Smooth muscle cell of the pulmonary artery (primary cell): ENCODE measurements at places on chromosomes 1 and 21. TPM values are rescaled to one million over a fixed set of nuclear protein-coding genes. Genes with fewer than 3 reads are reported as not detected.

ANGPTL7 gene
- not detected in 2 replicates for total RNA-seq

L1TD1 gene
- total RNA-seq: 0.13 TPM in 1 of 2 replicates, not detected in the other

KRTAP13-3 gene
- not detected in 2 replicates for total RNA-seq

AMY2B gene
- total RNA-seq: 1.9 and 2.7 TPM in 2 replicates

ORC1 gene
- total RNA-seq: 0.99 and 1.4 TPM in 2 replicates

MPL gene
- total RNA-seq: not detected in 2 replicates

RNU1-3 gene
- under 0.01 TPM in 2 replicates for total RNA-seq

OR2G6 gene
- not detected in 2 replicates for total RNA-seq

LHX8 gene
- total RNA-seq: not detected in 2 replicates

ZBTB7B gene
- total RNA-seq: 27.9 and 31.9 TPM in 2 replicates

TRIM63 gene
- 0.07 and 0.30 TPM in 2 replicates for total RNA-seq

SLC45A1 gene
- 4.2 and 5.6 TPM in 2 replicates for total RNA-seq

CLDN8 gene
- not detected in 2 replicates for total RNA-seq

FNDC10 gene
- total RNA-seq: 3.6 and 8.2 TPM in 2 replicates

IL19 gene
- total RNA-seq: not detected in 2 replicates

NUP210L gene
- total RNA-seq: 0.07 and 0.23 TPM in 2 replicates

TMEM82 gene
- not detected in 2 replicates for total RNA-seq

PDE9A gene
- total RNA-seq: 1.2 TPM in 1 of 2 replicates, not detected in the other

FAM151A gene
- not detected in 2 replicates for total RNA-seq

OR6K6 gene
- not detected in 2 replicates for total RNA-seq

PODN gene
- 16.0 and 20.9 TPM in 2 replicates for total RNA-seq

OPTC gene
- not detected in 2 replicates for total RNA-seq

LINGO4 gene
- not detected in 2 replicates for total RNA-seq

KLF17 gene
- 0.13 TPM in 2 replicates for total RNA-seq

SPRR5 gene
- not detected in 2 replicates for total RNA-seq

MPZ gene
- 0.89 and 2.2 TPM in 2 replicates for total RNA-seq

IFNLR1 gene
- total RNA-seq: under 0.01 TPM in 1 of 2 replicates, not detected in the other

LCE1E gene
- total RNA-seq: not detected in 2 replicates

PIGR gene
- total RNA-seq: not detected in 2 replicates

LCE2C gene
- not detected in 2 replicates for total RNA-seq

FOXO6 gene
- total RNA-seq: 0.10 TPM in 1 of 2 replicates, not detected in the other

NCF2 gene
- 0.39 and 0.89 TPM in 2 replicates for total RNA-seq

GPR37L1 gene
- total RNA-seq: 0.03 TPM in 1 of 2 replicates, not detected in the other

PEAR1 gene
- 12.7 and 15.9 TPM in 2 replicates for total RNA-seq

EPHA2 gene
- 34.7 and 76.8 TPM in 2 replicates for total RNA-seq

ACTA1 gene
- not detected in 2 replicates for total RNA-seq

DIRAS3 gene
- total RNA-seq: 3.3 and 8.8 TPM in 2 replicates
